Astrocyte of the spinal cord (primary cell): ENCODE measurements at places on chromosomes 5 and 9.

- no peak for DNase-seq
Measured at GRCh38 chr9:123789554-123790292, 140.2 kb downstream of the DENND1A start.

DNA sequence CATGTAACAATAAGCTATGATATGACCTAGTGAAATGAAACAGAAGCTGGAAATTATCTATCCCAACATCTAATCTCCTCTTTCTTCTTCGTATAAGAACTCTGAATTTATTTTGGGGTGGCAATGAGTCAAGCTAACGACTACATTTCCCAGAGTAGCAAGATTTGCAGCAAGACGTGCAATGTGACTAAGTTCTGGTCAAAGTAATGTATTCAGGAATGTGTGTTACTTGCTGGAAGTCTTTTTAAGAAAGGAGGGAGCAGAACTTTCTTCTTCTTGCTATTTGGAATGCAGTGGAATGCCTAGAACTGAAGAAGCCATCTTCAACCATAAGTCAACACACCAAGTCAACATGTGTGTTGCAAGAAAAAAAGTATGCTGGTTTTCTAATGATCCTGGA, 406.6 kb upstream of the MEF2C start:
- DNase-seq, result peak; percentile 68

DNA sequence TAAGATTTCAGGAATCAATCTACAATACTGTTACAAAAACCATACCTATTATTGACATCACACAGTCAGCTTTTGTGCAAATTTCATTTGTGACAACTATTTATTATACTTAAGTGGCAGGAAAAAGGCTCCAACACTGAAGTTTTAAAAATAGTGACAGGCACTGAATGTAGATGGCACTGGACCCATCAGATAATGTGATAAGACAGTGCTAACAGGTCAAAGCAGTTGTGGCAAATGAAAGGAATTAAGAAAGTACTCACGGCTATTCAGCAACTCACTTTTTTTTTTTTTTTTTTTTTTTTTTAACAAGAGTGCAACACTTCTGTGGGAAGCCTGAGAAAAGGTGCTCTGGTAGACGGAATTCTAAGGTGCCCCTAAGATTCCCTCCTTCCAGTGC, 115.0 kb upstream of the MEF2C start:
- no peak for DNase-seq

DNA sequence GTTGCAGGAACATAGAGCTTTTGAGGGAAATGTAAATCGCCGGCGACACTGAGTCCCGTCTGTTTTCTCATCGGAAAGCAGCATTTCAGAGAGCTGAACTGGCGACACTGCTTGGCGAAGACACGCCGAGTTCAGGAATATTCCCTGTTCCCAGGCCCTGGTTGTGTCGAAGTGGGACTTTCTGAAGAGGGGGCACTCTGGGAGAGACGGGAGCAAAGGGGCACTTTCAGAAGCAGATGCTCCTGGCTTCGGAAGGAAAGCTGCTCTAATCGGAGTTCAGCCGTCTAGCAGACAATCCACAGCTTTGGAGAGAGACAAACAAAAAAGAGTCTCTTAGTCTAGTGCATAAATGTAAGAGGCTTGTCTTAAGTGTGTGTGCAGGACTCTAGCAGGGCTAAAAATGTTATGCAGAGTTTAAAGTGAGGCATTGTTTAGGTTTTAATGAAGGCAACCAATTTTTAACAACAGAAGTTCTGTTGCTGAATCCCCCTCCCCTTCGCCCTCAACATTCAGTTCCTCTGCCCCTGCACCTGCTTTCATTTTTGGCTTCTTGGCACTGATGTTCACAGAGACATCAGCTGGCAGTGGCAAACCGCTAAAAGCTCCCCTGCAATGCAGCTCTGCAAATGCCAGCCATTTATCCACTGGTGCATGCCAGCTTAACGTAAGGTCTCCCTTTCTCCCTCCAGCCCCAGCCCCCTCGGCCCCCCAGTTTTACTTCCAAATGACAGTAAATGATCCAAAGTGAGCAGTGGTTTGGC, 289.5 kb upstream of the MPDZ start:
- DNase-seq, result peak; percentile 26

DNA sequence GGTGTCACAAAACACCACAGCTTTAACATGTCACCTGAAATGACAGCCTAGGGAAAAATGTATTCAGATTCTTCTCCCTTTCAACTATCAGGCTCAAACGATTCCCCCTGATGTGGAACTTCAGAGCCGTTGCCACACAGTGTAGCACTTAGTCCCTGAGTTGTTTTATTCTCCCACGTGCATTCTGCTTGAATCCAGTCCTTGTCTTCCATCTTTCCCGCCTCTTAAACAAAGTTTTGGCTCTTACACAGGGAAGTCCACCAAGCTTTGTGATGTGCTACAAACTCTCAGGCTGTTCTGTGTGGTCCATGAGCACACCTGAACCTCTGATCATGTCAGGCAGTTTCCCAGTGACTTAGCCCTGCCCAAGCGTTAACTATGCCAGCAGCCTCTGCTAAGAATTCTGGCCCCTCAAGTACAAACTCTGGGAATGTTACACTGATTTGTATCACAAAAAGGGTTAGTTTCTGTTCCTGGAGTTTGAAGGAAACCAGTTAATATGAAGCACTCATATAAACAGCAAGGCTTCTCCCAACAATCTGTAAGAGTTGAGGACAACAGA, 45.8 kb upstream of the RNF38 start:
- no peak for DNase-seq

- DNase-seq, result no peak
Measured at GRCh38 chr9:28600226-28600625, 1026.9 kb upstream of the C9orf72 start.

DNA sequence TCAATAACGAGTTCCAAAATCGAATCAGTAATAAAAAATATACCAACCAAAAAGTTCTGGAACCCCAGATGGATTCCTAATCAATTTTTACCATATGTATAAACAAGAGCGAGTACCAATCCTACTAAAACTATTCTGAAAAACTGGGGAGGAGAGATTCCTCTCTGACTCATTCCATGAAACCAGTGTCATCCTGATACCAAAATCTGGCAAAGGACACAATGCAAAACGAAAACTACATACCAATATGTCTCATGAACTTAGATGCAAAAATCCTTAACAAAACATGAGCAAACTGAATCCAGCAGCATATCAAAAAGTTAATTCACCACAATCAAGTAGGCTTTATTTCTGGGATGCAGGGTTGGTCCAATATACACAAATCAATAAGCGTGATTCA, 30.5 kb upstream of the MACIR start:
- DNase-seq, result no peak

DNA sequence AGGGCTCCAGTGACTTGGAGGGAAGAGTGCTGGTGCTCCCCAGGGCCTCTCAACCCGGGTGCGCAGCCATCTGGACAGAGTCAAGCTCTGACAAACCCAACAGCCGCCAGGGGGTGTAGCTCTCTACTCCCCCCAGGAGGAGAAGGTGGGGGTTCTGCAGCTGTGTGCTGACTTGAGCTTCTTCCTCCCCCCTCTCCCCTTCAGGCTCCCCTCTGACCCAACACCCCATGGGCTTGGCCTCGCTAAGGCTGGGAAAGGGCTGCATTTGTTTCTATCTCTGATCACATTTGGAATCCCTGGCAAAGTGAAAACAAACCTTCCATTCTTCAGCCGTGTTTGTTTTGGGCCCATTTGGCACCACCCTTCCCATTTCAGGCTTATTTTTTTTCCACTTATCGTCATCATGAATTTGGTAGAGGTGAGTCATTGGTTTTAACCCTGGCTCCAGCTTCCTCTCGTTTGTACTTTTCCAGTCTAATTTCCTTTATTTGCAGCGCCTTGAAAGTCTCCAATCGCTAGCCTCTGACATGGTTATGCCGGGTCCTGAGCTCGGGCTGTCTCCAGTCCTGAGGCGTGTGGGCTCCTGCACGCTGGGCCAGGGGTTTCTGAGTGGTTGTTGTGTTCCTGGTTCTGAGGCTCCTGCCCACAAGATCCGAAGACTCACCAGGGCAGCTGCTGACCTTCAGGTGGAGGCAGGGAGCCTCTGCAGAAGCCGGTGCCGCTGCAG, 36.1 kb downstream of the DAP start:
- peak; percentile 94 for DNase-seq

GRCh38 chr5:163807781-163808180, 302.4 kb downstream of the MAT2B start:
- DNase-seq, result peak; percentile 23

- no peak for DNase-seq
Measured at GRCh38 chr9:134283692-134284265, 42.5 kb upstream of the RXRA start.

DNA sequence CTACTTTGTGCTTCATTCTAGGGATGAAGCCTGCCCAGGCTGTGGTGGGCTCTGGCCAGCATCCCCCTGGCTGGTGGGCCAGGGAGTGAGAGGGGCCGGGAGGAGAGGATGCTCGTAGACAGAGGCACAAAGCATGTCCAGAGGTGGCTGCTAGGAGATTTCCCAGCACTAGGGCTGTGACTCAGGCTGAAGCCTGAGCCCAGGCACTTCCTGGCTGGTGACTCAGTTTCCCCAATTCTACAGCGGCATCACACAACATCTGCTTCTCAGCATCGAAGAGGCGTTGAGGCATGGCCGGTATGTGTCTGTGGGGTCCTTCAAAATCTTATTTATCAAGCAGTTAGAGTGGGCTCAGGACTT, 55.6 kb downstream of the DUSP1 start:
- DNase-seq, result no peak

DNA sequence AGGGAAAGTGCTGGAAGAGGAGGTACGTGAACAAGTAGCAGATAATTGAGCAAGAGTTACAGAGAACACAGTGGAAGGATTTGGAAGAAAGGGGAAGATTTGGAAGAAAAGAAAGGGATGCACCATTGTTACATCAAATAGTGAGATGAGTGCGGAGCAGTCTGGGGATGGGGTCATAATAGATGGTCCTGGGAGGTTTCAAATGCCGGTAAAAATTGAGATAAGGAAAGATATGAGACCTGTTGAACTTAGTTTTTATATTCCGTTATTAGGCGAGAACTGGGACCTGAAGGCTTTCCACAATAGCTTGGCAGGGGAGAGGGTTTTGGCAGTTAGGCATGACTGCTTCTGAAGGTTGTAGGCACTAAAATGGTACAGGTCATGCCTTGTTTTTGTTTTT, 20.9 kb downstream of the ATP6V0E1 start:
- no peak for DNase-seq

DNA sequence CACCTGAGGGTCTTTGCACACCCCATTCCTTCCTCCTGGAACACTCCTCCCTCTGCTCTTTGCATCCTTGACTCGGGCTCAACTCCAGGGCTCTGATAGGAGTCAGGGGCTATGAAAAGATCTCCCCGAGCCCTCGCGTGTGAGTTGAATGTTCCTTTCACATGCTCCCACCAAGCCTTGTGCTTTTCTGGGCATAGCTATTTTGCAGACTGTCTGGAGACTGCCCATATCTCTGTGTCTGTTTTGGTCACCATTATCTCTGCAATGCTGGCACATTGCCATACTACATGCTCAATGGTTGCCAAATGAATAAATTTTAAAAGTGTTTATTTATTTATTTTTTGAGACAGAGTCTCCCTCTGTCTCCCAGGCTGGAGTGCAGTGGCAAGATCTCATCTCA, 56.9 kb upstream of the PLPP1 start:
- DNase-seq, result no peak

DNA sequence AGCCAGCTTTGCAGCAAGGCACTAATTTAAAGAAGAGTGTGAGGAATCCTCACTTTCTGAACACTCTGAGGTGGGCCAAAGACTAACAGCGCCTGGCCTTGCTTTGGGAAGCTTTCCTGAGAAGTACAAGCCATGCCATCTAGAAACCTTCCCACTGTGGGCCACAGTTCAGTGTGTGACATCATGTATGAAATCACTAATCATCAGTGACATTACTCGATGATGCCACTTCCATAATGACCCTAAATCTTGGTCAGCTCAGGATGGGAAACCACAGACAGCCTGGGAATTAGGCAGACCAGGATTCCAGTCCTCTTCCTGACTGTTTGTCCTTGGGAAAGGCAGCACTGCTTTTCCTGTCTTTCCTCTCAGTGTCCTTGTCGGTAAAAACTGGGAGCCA, 54.2 kb upstream of the HSPA9 start:
- DNase-seq, result no peak

- no peak for DNase-seq
Measured at GRCh38 chr5:1111727-1112289, at the start of gene SLC12A7. Gene SLC12A7, minus strand, starts transcription at chr5:1112063. Its CDS starts 72 bp downstream, at chr5:1111991.

DNA sequence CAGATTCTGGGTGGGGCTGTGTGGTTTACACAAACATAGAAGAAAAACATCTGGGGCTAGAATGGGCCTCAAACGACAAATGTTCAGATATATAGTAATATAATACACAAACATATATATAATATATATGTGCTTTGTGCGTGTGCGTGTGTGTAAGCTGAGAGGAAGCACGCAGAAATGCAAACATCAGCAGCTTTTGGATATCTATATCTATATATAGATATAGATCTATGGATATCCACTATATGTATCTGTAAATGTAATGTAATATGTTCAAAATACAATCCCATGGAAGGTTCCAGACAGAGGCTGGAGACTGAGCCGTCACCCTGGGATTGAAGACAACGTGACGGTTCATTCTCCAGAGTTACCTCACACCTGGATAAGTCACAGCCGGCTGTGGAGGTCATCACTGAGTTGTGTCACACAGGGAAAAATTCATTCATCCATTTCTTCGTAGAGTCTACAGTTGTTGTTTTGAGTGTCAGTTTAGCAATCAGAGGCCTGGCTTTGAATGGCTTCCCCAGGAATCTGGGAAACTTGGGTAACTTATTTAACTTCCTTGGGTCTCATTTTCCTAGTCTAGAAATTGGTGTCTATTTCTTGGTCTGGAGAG, 123.0 kb upstream of the CPEB4 start:
- no peak for DNase-seq

- DNase-seq, result no peak
Measured at GRCh38 chr9:76423216-76424177, 29.3 kb upstream of the RFK start.

- DNase-seq, result peak; percentile 65
Measured at GRCh38 chr9:115957585-115957984, 196.0 kb upstream of the PAPPA start.

- DNase-seq, result no peak
Measured at GRCh38 chr5:161299053-161299452, 247.5 kb downstream of the GABRB2 start.

- DNase-seq, result peak; percentile 35
Measured at GRCh38 chr9:77158772-77159513, 18.4 kb upstream of the VPS13A start.

GRCh38 chr5:74266836-74267235, 373.7 kb downstream of the ENC1 start:
- no peak for DNase-seq

DNA sequence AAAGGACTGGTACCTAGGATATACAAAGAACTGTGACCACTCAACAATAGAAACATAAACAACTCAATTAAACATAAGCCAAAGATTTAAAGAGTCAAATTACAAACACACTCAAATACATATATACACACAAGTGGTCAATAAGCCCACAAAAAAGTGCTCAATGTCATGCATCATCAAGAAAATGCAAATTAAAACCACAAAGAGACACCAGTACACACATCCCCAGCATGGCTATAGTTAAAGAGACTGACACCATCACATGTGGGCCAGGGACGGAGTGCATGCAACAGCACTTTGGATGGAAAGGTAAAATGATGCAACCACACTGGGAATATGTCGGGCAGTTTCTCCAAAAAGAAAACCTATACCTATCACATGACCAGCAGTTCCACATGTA, 89.7 kb downstream of the CAAP1 start:
- no peak for DNase-seq

- no peak for DNase-seq
Measured at GRCh38 chr9:34575862-34576596, 13.5 kb downstream of the CNTFR start.
